Left colon (tissue), 2 donors: ENCODE measurements at places on chromosomes 13 and 19.

GRCh38 chr19:52451241-52451640 lies 2.1 kb upstream of the ZNF578 start:
- no peak for DNase-seq

GRCh38 chr13:102847272-102848234 lies 1.7 kb downstream of the ERCC5 start:
- DNase-seq, result no peak

- no peak for DNase-seq
Observed at GRCh38 chr13:57673197-57673596, 41.7 kb downstream of the PCDH17 start.

DNA sequence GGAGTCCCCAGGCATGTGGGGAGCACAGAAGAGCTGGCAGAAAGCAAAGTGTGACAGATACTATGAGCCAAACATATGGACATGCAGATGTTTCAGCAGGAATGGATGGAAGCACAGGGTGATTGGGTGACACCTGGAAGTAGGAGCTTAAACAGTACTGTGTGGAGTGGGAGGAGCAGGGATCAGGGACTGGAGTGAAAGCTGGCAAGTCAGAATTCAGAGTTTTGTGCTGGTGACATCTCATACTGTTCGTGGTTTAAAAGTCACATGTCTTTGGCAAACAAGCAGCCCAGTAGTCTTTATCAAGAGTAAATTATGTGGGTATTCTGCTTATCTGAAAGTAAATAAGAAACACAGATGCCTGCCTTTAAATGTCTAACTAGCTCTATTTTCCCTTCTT lies 408.2 kb downstream of the COG6 start:
- no peak for DNase-seq

DNA sequence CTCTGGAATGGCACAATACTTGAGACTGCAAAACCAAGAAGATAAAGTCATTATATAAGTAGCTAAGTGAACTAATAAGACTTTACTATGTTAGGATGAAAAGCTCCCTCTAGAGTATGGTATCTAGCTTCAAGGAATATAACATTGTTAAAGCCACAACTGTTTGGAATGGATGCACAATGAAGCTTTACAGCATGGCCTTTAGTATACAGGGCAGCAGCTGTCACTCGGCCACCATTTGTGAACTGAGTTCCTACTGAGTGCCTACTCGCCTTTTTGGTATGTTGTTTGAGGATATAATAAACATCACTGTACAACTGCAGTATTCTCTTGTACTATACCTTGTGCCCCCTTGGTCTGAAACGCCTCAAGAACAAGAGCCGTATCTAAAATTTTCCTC lies 6.8 kb downstream of the ALG5 start:
- DNase-seq, result no peak

DNA sequence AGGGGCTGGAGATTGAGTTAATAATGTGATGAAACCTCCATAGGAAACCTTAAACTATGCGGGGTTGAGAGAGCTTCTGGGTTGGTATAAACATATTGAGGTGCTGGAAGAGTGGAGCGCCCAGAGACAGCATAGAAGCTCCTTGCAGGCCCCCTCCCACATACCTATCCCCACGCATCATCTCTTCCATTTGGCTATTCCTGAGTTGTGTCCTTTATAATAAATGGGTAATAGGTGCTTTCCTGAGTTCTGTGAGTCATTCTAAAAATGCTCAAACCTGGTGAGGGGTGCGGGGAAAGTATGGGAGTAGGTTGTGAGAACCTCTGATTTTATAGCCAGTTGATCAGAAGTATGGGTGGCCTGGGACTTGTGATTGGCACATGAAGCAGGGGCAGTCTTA lies 14.6 kb downstream of the CCDC122 start:
- DNase-seq, result no peak

DNA sequence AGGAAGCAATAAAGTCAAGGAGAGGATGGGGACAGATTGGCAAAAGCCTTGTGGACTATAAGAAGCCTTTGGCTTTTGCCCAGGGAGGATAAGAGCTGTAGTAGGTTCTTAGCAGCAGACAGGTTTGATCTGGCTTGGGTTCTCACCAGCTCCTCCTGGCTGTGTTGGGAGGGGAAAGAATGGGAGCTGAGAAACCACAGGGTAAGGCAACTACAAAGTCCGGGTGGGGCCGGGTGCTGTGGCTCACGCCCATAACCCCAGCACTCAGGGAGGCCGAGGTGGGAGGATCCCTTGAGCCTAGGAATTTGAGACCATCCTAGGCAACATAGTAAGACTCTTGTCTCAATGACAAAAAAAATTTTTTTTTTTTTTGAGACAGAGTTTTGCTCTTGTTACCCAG lies 20.6 kb downstream of the NECTIN2 start:
- no peak for DNase-seq

- DNase-seq, result no peak
Observed at GRCh38 chr19:19547674-19548336, 9.7 kb downstream of the CILP2 start.
